ENCODE measurements at places on chromosomes 1 and 21. TPM values are rescaled to one million over a fixed set of nuclear protein-coding genes. Genes with fewer than 3 reads are reported as not detected.

DNA sequence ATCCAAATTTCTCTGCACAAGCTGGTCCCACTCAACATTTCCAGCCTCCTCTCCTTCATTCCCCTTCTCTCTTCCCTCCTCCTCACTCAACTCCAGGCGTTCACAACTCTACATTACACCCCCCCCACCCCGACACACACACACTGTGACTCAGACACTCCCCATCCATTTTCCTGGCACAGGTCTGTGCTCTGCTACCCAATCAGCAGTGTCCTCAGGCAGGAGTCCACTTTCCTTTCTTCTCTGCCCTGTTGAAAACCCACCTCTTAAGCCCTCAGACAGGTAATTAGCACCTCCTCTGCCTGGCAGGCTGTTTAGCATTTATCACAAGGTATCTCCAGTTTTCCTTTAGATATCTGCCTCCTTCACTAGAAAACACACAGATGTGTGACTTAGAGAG is 8.8 kb upstream of the LMX1A start:
- no peak for DNase-seq
- H3K27ac ChIP-seq: no peak overlapping the region
- H3K4me1 ChIP-seq: peaks cover 12% of the 10 kb centered on the region
- no peak overlapping the region for H3K4me3 ChIP-seq
- H3K36me3 ChIP-seq: no peaks in the 10 kb centered on the region
- peaks cover 34% of the 10 kb centered on the region for H3K27me3 ChIP-seq

GRCh38 chr1:8525558-8526275 is 207.8 kb downstream of the SLC45A1 start:
- H3K27ac ChIP-seq: no peak overlapping the region
- H3K27me3 ChIP-seq: no peaks in the 10 kb centered on the region
- H3K4me1 ChIP-seq: peaks cover 21% of the 10 kb centered on the region
- H3K4me3 ChIP-seq: no peak overlapping the region

The STUM gene
- 1.3 TPM for total RNA-seq

The SYTL1 gene
- total RNA-seq: 19.7 TPM

All from WTC11 (cell line).